ENCODE measurements at places on chromosomes 16 and 17. TPM values are rescaled to one million over a fixed set of nuclear protein-coding genes. Genes with fewer than 3 reads are reported as not detected.

The MFAP4 gene
- 22.6 TPM for polyA plus RNA-seq

The CACNA1H gene
- 16.5 TPM for polyA plus RNA-seq

The DNASE1L2 gene
- polyA plus RNA-seq = 0.68 TPM

The LGALS9B gene
- polyA plus RNA-seq = not detected

The PYY gene
- not detected for polyA plus RNA-seq

All from cardiac muscle cell (in vitro differentiated cells and primary cell).